ENCODE measurements at places on chromosomes 3 and 15.

DNA sequence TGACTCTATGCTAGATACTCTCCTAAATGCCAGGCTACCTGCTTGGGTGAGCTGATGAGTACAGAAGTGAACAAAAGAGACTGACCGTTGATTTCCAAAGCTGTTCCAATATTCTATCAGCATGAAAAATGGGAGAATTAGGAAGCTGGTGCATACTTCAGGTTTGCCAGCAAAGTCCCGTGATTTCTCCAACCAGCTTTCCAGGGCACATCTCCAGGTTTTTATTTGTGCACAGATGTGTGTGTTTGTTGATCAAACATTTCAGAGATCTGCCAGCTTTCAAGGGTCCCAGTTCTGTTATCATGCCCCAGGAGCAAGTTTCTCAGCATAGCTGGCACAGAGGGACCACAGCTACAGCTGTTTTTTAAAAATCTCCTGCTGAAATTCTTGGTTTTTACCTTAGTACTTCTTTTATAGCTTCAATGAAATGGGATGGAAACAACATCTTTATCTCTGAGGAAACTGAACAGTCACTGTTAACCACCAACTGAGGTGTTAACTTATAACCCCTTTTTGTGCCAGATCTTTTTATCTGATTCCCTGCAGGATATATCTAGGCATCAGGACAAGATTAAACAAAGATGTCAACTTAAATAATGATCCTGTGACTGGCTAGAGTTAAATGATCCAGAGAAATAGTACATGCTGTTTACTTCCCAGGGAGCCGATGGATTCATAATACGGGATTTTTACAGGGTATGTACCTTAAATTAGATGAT, 380.8 kb downstream of the GRM7 start:
- peak; percentile 56 for DNase-seq
- no peak overlapping the region for H3K27ac ChIP-seq
- H3K36me3 ChIP-seq, result no peaks in the 10 kb centered on the region
- H3K4me3 ChIP-seq, result no peak overlapping the region
- no peaks in the 10 kb centered on the region for H3K27me3 ChIP-seq
- H3K4me1 ChIP-seq, result peaks cover 3% of the 10 kb centered on the region

- DNase-seq, result peak; percentile 88
- H3K27ac ChIP-seq, result no peak overlapping the region
- no peak overlapping the region for H3K4me3 ChIP-seq
- no peaks in the 10 kb centered on the region for H3K27me3 ChIP-seq
- H3K4me1 ChIP-seq, result peaks cover 49% of the 10 kb centered on the region
- H3K36me3 ChIP-seq, result no peaks in the 10 kb centered on the region
Measured at GRCh38 chr3:123081718-123082369, 15.0 kb downstream of the PDIA5 start.

- no peak for DNase-seq
- no peaks in the 10 kb centered on the region for H3K36me3 ChIP-seq
- H3K27ac ChIP-seq, result no peak overlapping the region
- no peak overlapping the region for H3K4me3 ChIP-seq
- no peaks in the 10 kb centered on the region for H3K4me1 ChIP-seq
Measured at GRCh38 chr3:129778871-129779270, 114.6 kb downstream of the TMCC1 start.

DNA sequence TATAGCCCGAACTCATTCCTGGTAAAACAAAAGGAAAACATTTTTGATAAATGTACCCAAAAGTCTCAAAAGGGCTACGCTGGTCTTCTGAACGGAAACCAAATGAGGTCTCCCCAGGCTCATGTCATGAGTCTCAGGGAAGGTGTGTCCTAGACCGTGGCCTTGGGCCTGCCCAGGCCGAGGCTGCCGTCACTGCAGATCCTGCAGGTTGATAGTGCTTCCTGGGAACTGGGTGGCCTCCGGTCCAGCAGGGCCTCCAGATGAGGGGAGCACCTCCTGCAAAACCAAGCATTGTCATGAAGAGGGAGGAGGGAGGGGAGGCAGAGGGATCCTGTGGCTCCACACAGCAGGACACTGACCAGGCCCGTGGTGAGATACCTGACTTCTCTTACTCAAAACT, 37.5 kb downstream of the ZXDC start:
- no peaks in the 10 kb centered on the region for H3K27me3 ChIP-seq
- no peak for DNase-seq
- H3K27ac ChIP-seq, result no peak overlapping the region
- peaks cover 1% of the 10 kb centered on the region for H3K36me3 ChIP-seq
- H3K4me1 ChIP-seq, result no peaks in the 10 kb centered on the region

GRCh38 chr3:30576946-30577345, 29.5 kb upstream of the TGFBR2 start:
- DNase-seq, result no peak
- no peaks in the 10 kb centered on the region for H3K27me3 ChIP-seq
- no peaks in the 10 kb centered on the region for H3K36me3 ChIP-seq
- H3K4me1 ChIP-seq, result peaks cover 8% of the 10 kb centered on the region
- no peak overlapping the region for H3K4me3 ChIP-seq

GRCh38 chr15:47820057-47820746, 102.9 kb downstream of the SEMA6D start:
- no peak for DNase-seq
- no peaks in the 10 kb centered on the region for H3K27me3 ChIP-seq
- no peak overlapping the region for H3K27ac ChIP-seq
- peaks cover 8% of the 10 kb centered on the region for H3K4me1 ChIP-seq
- no peaks in the 10 kb centered on the region for H3K36me3 ChIP-seq

GRCh38 chr15:81523867-81524266, 149.9 kb upstream of the TMC3 start:
- no peak overlapping the region for H3K4me3 ChIP-seq
- H3K27me3 ChIP-seq, result no peaks in the 10 kb centered on the region
- no peak for DNase-seq

DNA sequence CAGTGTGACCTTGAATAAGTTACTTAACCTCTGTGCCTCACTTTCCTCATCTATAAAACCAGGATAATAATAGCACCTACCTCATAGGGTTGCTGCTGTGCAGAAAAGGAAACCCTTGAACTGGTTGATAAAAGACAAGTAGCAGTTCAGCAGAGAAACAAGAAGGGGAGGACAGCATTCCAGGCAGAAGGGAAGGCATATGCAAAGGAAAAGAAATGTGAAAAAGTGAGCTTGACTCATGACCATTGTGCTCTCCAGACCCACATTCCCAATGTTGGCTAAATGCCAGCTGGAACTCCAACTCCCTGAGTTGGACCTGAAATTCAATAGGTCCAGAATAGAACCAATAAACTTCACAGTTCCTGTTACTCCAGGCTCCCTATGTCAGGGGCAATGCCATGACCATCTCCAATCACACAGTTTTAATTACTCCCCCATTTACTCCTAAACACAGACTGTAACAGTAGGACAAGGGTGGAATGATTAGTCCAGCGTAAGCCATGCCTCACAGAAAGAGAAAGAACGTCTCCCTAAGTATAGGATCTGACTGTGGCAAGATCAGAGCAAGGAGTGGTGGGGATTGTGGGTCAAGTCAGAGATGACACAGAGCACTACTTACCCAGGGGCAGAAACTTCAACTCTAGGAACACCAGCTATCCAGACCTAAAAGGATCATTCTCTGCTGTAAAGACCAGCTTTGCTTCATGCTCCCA, 26.9 kb downstream of the PRKAR2A start:
- H3K36me3 ChIP-seq, result no peaks in the 10 kb centered on the region
- no peak overlapping the region for H3K4me3 ChIP-seq
- no peak overlapping the region for H3K27ac ChIP-seq
- no peaks in the 10 kb centered on the region for H3K4me1 ChIP-seq
- no peak for DNase-seq

- no peak for DNase-seq
- no peak overlapping the region for H3K4me3 ChIP-seq
- no peak overlapping the region for H3K27ac ChIP-seq
- no peaks in the 10 kb centered on the region for H3K27me3 ChIP-seq
- H3K4me1 ChIP-seq, result no peaks in the 10 kb centered on the region
- H3K36me3 ChIP-seq, result no peaks in the 10 kb centered on the region
Measured at GRCh38 chr3:117540597-117540996, 831.0 kb downstream of the TUSC7 start.

GRCh38 chr15:80162059-80162554, 9.3 kb downstream of the FAH start:
- no peaks in the 10 kb centered on the region for H3K36me3 ChIP-seq
- no peak overlapping the region for H3K27ac ChIP-seq
- H3K4me3 ChIP-seq, result no peak overlapping the region
- no peaks in the 10 kb centered on the region for H3K4me1 ChIP-seq
- H3K27me3 ChIP-seq, result no peaks in the 10 kb centered on the region
- DNase-seq, result no peak

GRCh38 chr3:24690777-24691176, 196.1 kb upstream of the THRB start:
- H3K27ac ChIP-seq, result no peak overlapping the region
- H3K4me3 ChIP-seq, result no peak overlapping the region
- H3K27me3 ChIP-seq, result no peaks in the 10 kb centered on the region
- H3K36me3 ChIP-seq, result no peaks in the 10 kb centered on the region

DNA sequence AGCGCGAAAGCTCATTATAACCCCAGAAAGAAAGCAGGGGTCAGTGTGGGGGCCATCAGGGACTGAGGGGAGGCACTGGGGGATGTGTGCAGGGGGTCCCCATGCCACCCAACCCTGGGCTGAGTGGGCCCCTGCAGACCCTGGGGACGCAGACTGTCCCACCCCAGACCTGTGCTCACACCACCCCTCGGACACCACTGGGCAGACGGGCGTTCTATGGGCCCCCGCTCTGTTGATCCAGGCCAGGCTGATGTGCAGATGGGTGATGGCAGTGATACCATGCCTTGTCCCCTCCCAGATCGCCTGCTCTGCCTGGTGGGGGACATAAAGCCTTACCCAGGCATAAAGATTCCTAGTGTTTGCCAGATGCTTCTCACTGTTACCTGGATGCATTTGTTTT, 259.7 kb upstream of the TLE3 start:
- DNase-seq, result no peak
- no peak overlapping the region for H3K4me3 ChIP-seq
- H3K27ac ChIP-seq, result no peak overlapping the region
- no peaks in the 10 kb centered on the region for H3K36me3 ChIP-seq
- H3K4me1 ChIP-seq, result no peaks in the 10 kb centered on the region
- H3K27me3 ChIP-seq, result no peaks in the 10 kb centered on the region

GRCh38 chr15:98799461-98800390, 151.4 kb downstream of the IGF1R start:
- H3K4me3 ChIP-seq, result no peak overlapping the region
- peak overlapping the region; percentile 89 for H3K27ac ChIP-seq
- no peaks in the 10 kb centered on the region for H3K36me3 ChIP-seq
- no peaks in the 10 kb centered on the region for H3K27me3 ChIP-seq
- peak; percentile 85 for DNase-seq
- peaks cover 31% of the 10 kb centered on the region for H3K4me1 ChIP-seq

GRCh38 chr15:36884936-36885635, 215.3 kb downstream of the MEIS2 start:
- peaks cover 2% of the 10 kb centered on the region for H3K4me1 ChIP-seq
- DNase-seq, result no peak
- no peak overlapping the region for H3K4me3 ChIP-seq
- H3K27ac ChIP-seq, result no peak overlapping the region

- no peaks in the 10 kb centered on the region for H3K36me3 ChIP-seq
- H3K4me1 ChIP-seq, result no peaks in the 10 kb centered on the region
- no peak overlapping the region for H3K27ac ChIP-seq
- H3K27me3 ChIP-seq, result no peaks in the 10 kb centered on the region
- no peak for DNase-seq
Measured at GRCh38 chr15:68834346-68834745, 13.7 kb upstream of the ANP32A start.

All from mesendoderm (in vitro differentiated cells).